Smooth muscle cell of bladder (primary cell): ENCODE measurements at places on chromosomes 2 and 18. TPM values are rescaled to one million over a fixed set of nuclear protein-coding genes. Genes with fewer than 3 reads are reported as not detected.

The ZSWIM2 gene
- under 0.01 and 0.09 TPM in 2 replicates for total RNA-seq

The CNDP1 gene
- not detected in 2 replicates for total RNA-seq

The TDRD15 gene
- total RNA-seq = not detected in 2 replicates

The PSMD1 gene
- total RNA-seq = 127 and 136 TPM in 2 replicates

The GLS gene
- 332 and 575 TPM in 2 replicates for total RNA-seq

The TTC39C gene
- 27.5 and 31.3 TPM in 2 replicates for total RNA-seq

The EFR3B gene
- 0.71 and 1.4 TPM in 2 replicates for total RNA-seq
